ENCODE measurements at places on chromosomes 1 and 21.

- DNase-seq: no peak
Observed at GRCh38 chr1:153232553-153232952, 15.2 kb downstream of the PRR9 start.

DNA sequence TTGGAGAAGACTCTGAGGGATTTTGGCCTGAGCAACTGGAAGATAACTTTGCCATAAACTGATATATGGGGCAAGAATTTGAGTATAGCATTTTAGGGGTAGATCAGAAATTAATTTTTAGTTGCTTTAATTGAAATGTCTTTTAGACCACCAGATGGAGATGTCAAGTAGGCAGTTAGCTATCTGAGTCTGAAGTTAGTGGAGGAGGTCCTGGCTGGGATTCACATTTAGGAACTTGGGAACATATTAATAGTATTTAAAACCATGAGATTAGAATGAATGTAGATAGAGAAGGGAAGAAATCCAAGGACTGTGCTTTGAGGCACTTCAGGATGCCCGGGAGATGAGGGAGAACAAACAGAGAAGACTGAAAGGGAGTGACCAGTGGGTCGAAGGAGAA is 32.6 kb downstream of the SLC44A3 start:
- no peak for DNase-seq

GRCh38 chr1:96722958-96723357 is 1.4 kb downstream of the PTBP2 start:
- DNase-seq: no peak

DNA sequence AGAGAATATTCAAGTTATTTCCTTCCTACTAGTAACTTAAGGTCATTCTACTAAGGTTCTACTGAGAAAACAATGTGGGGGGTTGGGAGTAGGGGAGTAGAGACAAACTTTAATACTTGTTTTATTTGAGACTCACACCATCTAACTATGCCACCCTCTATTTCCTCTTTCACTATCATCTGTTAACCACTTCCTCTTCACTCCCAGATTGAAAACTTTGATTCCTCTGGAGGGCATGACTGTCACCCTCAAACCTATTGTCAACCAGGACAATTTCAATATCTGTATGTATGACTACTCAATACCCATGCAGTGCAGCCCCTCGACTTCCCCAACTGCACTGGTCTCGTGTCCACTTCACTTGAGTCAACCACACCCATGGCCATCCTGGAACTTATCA is 165.6 kb upstream of the POGK start:
- no peak for DNase-seq

- DNase-seq: no peak
Observed at GRCh38 chr1:186474208-186474607, 13.3 kb upstream of the PDC start.

- no peak for DNase-seq
Observed at GRCh38 chr1:108154314-108154713, 45.8 kb downstream of the SLC25A24 start.

- DNase-seq: no peak
Observed at GRCh38 chr1:192966073-192966472, 93.1 kb downstream of the UCHL5 start.

GRCh38 chr1:228500143-228500734 is 13.1 kb downstream of the RNF187 start:
- DNase-seq: no peak

DNA sequence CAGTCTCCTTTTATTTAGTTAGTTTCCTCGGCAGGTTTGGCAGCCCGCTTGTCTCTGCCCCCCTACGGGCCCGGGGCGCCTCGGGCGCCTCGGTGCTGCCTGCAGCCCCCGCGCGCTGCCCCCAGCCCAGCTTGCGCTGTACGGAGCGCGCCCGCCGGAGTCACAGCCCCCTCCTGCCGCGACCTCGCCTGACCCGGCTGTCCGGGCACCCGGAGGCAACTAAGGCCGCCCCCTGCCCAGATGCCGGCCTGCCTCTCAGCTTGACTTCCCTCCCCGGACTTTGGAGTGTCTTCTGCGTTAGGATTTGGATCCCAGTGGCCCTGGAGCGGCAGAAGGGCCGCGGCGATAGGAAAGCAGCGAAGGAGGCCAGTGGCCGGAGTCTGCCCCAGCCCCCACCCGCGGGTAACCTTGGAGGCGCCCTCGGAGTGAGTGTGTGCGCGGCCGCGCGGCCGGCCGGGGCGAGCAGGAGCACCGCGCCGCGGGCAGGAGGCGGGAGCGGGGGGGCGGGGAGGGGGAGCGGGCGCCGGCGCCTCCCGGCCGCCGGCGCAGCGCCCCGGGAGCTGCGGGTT is 7.6 kb downstream of the CDKN2C start:
- DNase-seq: peak; percentile 73

DNA sequence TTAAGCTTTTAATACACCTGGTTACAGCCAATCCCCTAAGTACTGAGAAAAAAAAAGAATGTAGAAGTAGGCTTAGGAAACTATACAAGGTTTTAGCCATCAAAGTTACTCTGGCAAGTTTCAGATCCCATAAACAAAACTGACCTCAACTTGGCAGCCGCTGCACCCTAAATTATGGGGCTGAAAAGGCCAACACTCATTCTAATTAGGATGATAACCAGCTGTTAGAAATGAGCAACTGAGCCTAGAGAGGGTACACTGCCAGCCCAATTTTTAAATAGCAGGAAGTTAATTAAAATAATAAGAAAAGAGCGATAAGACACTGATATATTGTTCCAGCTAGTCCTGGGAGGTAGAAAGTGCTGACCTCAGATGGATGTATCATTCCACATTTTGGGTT is 105.7 kb upstream of the VAV3 start:
- DNase-seq: no peak

DNA sequence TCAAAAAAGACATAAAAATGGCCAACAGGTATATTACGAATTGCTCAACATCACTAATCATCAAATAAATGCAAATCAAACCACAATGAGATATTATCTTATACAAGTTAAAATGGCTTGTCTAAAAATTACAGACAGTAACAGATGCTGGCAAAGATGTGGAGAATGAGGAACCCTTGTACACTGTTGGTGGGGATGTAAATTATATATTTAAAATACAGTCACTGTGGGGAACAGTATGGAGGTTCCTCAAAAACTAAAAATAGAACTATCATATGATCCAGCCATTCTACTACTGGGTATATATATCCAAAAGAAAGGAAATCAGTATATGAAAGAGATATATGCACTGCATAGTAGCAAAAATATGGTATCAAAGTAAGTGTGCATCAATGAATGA is 1037.2 kb upstream of the B3GALT2 start:
- no peak for DNase-seq

DNA sequence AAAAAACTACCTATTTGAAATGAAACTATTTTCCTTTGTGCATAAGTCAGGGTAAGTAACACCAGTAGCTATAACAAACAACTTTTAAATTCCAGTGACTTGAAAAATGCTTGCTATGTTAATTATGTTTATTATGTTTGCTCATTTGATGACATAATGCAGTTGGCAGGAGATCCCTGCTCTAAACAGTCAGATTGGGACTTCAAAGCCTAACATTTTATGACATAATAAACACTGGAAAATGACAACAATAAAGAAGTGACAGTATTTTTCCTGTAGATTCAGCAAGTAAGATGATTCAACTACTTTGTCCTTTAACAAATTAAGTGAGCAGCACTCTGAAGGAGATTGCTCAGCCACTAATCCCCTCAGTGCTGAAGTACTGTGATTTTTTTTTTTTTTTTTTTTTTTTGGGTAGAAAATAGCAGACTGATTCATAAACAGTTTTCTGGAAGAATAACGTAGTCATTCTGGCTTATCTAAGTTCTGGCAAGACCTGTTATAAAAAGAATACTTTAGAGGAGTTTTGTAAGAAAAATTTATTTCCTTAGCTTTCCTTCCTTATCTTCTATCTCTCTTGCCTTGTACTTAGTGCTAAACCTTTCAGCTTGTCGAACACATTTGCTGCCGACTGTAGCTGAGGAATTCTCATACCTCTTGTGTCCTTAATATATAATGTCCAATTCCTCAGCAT is 207.2 kb downstream of the PTGER3 start:
- no peak for DNase-seq

DNA sequence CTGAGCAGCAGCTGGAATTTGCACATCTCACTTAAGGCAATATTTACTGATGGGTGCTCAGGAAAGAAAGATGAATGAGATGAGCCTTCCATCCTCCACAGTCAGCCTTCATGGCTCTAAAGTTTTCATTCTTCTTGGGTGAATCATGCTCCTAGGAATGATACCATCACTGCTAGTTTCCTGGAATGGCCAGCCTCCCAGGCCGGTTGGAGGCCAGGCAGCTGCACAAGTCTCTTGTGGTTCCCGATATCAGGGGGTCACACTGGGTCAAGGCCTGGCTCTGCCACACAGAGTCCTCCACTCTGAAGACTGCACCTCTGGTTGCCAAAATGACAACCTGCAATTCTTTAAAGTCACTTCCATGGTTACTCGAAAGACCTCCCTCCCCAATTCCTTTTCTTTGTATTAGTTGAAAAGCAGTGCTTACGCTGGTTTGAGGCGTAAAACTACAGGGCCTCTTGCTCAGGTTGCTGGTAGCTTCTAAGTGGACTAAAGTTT is 46.2 kb upstream of the PALMD start:
- DNase-seq: no peak

DNA sequence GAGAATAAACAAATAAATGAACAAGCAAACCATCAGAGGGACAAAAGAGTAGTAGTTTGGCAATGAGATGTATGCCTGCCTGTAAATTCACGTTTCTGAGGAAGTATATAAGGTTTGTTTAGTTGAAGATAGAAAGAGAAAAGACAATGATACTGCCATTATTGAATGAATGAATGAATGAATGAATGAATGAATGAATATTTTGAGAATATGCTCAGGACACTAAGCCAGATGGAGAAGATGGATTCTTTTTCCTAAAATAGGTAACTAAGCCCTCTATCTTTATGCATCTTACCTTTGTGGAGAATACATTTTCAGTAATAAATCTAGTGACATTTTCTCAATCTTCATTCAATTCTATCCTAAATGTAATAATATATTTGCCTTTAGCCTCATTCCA is 49.4 kb downstream of the SLC35A3 start:
- no peak for DNase-seq

GRCh38 chr1:64898107-64898861 is 68.1 kb downstream of the JAK1 start:
- DNase-seq: peak; percentile 60

- no peak for DNase-seq
Observed at GRCh38 chr1:202289009-202289408, 52.7 kb downstream of the UBE2T start.

DNA sequence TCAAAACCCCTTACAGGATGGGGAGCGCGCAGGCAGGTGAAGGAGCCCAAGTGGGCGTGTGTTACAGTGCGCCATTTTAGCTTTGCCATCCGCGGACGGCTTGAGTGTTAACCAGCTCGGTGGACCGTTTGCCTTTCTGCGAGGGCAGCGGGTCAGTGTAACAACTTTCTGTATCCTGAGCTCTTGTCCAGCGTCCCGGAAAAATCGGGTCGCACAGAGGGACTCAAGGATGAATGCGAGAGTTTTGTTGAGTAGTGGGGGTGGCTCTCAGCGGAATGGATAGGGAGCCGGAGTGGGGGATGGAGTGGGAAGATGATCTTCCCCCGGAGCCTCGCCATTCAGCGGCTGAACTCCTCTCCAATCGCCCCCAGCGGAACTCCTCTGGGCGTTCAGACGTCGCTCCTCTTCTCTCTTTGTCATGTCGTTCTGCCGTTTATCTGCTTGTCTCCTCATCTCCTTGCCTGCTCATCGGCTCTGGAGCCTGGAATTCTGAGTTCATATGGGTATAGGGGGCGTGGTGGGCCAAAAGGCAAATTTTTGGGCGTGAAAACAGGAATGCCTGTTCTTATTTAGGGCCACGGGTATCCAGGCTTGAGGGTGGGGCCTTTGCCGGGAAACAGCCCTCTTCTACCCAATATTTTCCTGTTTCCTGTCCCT is 295.4 kb downstream of the CTH start:
- peak; percentile 10 for DNase-seq

GRCh38 chr1:20661207-20662109 is at the start of gene DDOST:
TSS of gene DDOST (minus strand) at chr1:20661369. CDS start at chr1:20661350, 19 bp downstream.
- DNase-seq: peak; percentile 99

GRCh38 chr21:36079010-36079649 is 9.3 kb downstream of the CBR1 start:
- no peak for DNase-seq

GRCh38 chr21:46120301-46121285 is 22.7 kb downstream of the COL6A2 start:
- DNase-seq: peak; percentile 16

DNA sequence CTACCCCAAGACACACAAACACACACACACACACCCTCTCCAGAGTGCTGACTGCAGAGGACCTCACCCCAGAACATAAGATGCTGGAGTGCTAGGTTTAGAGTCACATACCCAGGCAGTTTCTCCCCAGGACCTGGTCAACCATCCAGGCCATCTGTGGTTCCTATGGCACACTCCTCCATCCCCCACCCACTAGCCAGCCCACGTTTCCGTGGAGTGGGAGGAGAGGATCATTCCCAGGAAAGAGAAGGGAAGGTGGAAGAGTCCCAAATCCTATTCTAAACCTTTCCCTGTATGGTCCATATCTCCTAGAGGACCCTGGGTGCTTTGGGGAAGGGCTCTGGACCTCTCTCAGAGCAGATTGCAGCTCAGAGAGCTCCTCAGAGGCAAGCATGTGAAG is 1.1 kb downstream of the KCNJ9 start:
- no peak for DNase-seq

DNA sequence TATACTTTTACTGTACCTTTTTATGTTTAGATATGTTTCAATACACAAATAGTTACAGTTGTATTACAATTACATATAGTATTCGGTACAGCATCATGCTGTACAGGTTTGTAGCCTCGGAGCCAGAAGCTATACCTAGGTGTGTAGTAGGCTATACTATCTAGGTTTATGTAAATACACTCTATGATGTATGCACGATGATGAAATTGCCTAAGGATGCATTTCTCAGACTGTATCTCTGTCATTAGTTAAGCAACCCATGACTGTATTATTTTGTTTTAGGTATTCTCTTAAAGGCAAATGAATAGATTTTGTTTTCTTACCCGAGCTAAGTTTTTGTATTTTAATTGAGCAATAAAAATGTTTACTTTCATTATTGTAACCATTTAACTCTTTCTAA is 56.4 kb downstream of the SPATA17 start:
- DNase-seq: no peak

GRCh38 chr21:46172863-46173528 is 11.3 kb downstream of the SPATC1L start:
- peak; percentile 1 for DNase-seq

- no peak for DNase-seq
Observed at GRCh38 chr21:38788275-38788905, 17.3 kb upstream of the ETS2 start.

DNA sequence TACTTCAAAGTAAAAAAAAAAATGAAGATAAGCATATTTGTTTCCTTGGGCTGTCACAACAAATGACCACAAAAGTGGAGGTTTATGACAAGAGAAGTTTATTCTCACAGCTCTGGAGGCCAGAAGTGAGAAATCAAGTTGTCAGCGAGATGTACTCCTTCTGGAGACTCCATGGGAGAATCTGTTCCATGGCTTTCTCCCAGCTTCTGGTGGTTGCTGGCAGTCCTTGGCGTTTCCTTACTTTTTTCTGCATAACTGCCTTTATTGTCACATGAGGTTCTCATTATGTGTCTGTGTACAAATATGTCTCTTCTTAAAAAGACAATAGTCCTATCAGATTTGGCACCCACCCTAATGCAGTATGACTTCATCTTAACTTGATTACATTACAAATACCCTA is 398.3 kb downstream of the KCNT2 start:
- no peak for DNase-seq

- no peak for DNase-seq
Observed at GRCh38 chr21:32757804-32758203, 13.8 kb downstream of the PAXBP1 start.
